ENCODE measurements at places on chromosomes 11 and 22.

- DNase-seq = no peak
Measured at GRCh38 chr22:24153959-24154358, 27.3 kb upstream of the SUSD2 start.

GRCh38 chr22:45838305-45838887 lies 138.6 kb downstream of the WNT7B start:
- no peak for DNase-seq

DNA sequence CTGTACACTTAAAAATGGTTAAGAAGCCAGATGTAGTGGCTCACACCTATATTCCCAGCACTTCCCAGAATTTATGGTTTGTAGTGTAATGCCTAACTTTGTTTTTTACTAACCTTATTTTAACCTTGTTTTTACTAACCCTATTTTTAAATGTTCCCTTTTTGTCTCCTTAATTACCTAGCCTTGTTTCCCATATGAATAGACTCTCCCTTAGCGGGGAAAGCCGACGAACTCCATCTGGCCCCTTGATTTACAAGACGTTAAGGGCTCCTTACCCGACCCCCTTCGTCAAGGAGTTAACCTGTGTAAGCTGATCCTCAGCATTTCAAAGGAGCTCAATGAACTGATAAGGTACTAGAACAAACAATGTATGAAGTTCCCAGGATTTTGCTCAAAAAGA lies 17.1 kb downstream of the APOBEC3H start:
- DNase-seq = no peak

DNA sequence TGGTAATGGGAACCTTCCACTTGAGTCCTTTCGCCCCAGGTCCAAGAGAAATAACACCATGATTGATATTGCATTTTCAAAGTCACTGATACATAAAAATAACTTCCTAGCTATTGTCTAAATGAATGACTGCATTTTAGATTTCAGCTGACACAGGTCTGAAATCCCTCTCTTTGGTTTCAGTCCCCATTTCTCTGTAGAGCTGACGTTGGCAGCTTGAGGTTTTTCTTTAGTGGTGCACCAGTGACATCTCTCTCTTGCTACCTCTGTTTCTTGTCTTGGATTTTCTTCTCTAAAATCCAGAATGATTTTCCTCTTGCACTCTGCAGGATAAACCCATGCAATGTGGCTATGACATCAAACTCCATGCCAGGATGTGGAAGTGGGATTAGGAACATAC lies 31.7 kb upstream of the SORL1 start:
- DNase-seq = no peak

DNA sequence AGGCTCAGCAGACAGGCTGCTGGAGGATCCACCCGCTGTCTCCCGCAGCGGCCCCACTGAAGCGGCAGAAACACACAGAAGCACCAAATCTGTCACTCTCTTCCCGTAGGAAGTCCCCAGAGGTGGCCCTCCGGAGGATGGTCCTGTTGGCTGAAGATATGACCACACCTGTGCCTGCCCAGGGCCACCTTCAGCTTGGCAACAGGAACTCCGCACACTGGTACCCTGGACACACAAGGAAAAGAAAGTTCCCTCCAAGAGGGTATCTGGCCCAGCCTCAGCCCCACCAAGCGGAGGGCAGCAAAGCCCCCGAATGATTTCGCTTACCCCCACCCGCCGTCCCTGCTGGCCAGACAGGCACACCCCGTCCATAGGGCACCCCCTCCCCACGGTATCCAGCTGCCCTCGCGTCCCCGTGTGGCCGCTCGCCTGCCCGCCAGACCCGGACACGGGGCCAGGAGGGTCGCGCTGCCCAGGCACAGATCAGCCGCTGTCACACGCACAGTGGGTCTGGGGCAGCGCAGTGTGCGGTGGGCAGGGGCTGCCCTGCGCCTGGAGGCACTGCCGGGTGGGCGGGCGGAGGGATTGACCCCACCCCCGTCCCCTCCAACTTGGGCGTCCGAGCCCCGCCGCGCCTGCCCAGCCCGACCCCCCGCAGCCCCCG lies 7.0 kb downstream of the RASSF7 start:
- no peak for DNase-seq

DNA sequence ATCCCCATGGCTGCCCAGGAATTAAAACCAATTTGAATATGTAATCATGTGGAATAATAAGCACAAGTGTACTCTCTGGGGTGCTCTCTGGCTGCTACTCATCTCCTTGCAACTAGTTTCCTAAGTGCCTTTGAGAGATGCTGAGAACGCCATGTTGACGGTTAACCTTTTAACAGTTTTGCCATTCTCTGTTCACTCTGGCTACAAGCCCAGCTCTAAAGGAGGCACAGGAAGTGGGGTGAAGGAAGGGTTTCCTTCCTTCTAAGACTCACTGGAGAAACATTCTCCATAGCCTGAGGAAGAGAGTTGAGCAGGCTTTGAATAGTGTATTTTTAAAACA lies 122.0 kb upstream of the ZC3H12C start:
- no peak for DNase-seq

GRCh38 chr22:42830161-42830560 lies 26.9 kb downstream of the ARFGAP3 start:
- no peak for DNase-seq
